ENCODE measurements at places on chromosomes 3 and 15. TPM values are rescaled to one million over a fixed set of nuclear protein-coding genes. Genes with fewer than 3 reads are reported as not detected.

The CADM2 gene
- total RNA-seq: not detected

The HES1 gene
- 3.9 TPM for total RNA-seq

The PLAAT1 gene
- total RNA-seq: not detected

The CLEC3B gene
- not detected for total RNA-seq

The BBS4 gene
- 34.8 TPM for total RNA-seq

The FOXB1 gene
- not detected for total RNA-seq

The CYP1A2 gene
- total RNA-seq: not detected

The ALDH1A2 gene
- total RNA-seq: 0.86 TPM

The P2RY12 gene
- not detected for total RNA-seq

The RARRES1 gene
- 14.0 TPM for total RNA-seq

The ALS2CL gene
- total RNA-seq: 1.3 TPM

The CCDC54 gene
- total RNA-seq: not detected

The STAB1 gene
- total RNA-seq: 0.57 TPM

The PXYLP1 gene
- 4.6 TPM for total RNA-seq

The HRG gene
- not detected for total RNA-seq

The CFAP20DC gene
- 2.0 TPM for total RNA-seq

The PODXL2 gene
- 0.88 TPM for total RNA-seq

The RTP3 gene
- not detected for total RNA-seq

The NMD3 gene
- total RNA-seq: 67.0 TPM

The MME gene
- total RNA-seq: 354 TPM

The SRGAP3 gene
- 0.43 TPM for total RNA-seq

The EHHADH gene
- 1.1 TPM for total RNA-seq

The CHRM5 gene
- under 0.01 TPM for total RNA-seq

The EBLN2 gene
- total RNA-seq: 7.9 TPM

The GPR160 gene
- total RNA-seq: 0.44 TPM

The TEX55 gene
- not detected for total RNA-seq

The CCR9 gene
- not detected for total RNA-seq

The RFTN1 gene
- 158 TPM for total RNA-seq

The HIGD2B gene
- not detected for total RNA-seq

The TERC gene
- 718 TPM for total RNA-seq

The FEZF2 gene
- not detected for total RNA-seq

The ZPLD1 gene
- total RNA-seq: 0.14 TPM

The IQCF5 gene
- not detected for total RNA-seq

The DZIP1L gene
- total RNA-seq: 20.8 TPM

The NUP210 gene
- total RNA-seq: not detected

The SPATA12 gene
- not detected for total RNA-seq

The MYD88 gene
- total RNA-seq: 19.5 TPM

The WDR49 gene
- not detected for total RNA-seq

The GPR15 gene
- total RNA-seq: not detected

Measured in placental pericyte (primary cell).